H9 (cell line): ENCODE measurements at places on chromosomes 3 and 15. TPM values are rescaled to one million over a fixed set of nuclear protein-coding genes. Genes with fewer than 3 reads are reported as not detected.

DNA sequence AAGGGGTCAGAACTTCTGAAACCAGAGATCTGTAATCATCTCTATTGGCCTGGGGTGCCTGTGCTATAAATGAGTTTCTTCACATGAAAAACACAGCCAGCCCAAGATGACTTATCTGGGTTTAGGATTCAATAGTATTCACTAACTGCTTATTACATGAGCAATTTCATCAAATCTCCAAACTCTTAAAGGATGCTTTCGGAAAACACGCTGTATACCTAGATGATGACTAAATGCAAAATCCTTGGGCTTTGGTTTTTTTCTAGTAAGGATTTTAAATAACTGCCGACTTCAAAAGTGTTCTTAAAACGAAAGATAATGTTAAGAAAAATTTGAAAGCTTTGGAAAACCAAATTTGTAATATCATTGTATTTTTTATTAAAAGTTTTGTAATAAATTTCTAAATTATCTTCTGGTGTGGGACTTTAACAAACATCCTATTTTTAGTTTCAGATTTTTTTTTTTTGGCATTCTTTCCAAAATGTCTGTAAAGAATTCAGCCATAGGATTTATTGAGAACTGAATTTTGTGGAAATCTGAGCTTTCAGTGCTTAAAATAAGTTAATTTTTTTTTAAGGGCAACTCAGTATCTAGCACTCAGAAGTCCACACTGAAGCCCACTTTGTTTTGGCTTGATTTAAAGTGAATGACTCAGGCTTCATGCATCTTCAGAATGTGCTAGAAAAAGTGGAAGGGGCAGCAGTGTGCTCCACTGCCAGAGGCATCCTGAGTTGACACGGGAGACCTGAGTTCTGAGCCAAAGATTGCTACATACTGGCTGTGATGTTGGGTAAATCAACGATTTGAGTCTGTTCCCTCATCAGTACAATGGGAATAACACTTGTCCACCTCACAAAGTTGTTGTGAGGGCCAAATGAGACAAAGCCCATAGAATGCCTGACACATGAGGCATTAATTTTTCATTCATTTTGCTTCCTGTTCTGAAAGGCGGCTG, 18.7 kb downstream of the TMEM43 start:
- DNase-seq: no peak
- peaks cover 37% of the 10 kb centered on the region for H3K36me3 ChIP-seq
- H3K27ac ChIP-seq: peak overlapping the region; percentile 38
- H3K4me3 ChIP-seq: no peak overlapping the region

DNA sequence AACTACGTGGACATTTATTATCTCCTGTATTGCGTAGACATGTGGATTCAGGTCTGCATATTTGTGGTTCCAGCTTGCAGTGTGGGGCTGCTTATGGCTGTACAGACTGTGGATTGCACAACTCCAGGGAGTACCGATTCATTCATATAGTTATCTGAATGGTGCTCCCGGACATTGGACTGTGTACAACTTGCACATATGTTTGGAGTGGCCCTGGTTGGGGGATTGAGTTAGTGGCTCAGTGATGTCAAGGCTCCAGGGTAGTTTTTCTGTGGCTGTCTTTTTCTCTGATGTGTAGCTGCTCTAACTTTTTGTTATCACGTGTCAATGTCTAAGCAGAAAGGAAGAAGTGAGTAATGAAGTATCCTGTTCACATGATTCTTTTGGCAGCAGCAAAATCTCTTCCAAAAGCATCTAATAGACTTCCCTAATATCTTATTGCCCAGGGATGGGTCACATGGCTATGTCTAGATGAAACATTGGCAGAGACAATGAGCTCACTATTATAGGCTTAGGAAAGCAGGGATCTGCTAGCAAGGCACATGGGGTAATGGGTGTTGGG, 15.8 kb downstream of the ST3GAL6 start:
- H3K27me3 ChIP-seq: no peaks in the 10 kb centered on the region
- H3K4me3 ChIP-seq: no peak overlapping the region
- no peak for DNase-seq
- H3K4me1 ChIP-seq: no peaks in the 10 kb centered on the region; the same call in 1 of the 2 replicates
- H3K36me3 ChIP-seq: no peaks in the 10 kb centered on the region; the same call in 1 of the 2 replicates

CASR gene
- total RNA-seq: 0.02 TPM in 1 of 2 replicates, not detected in the other

PRICKLE2 gene
- total RNA-seq: 3.2 and 3.4 TPM in 2 replicates

ACKR2 gene
- 0.13 TPM in 1 of 2 replicates, not detected in the other for total RNA-seq

SENP7 gene
- total RNA-seq: 8.0 and 8.4 TPM in 2 replicates

TMEM207 gene
- total RNA-seq: not detected in 2 replicates

DNA sequence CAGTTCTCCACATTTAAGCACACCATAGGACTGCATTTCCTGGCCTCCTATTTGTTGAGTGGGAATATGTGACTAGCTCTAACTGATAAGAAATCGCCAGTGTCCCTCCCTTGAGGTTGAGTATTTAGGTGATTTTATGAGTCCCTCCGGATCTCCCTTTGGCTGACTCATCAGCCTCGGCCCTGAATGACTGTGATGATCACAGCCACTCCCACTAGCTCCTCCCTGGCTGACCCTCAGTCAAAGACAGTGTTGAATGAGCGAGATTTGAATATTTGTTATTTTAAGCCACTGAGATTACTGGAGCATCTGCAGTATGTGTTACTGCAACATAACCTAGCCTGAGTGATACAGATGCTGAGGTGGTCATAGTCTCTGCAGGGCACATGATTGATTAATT, 515.3 kb downstream of the EPHB1 start:
- H3K27me3 ChIP-seq: no peaks in the 10 kb centered on the region
- no peaks in the 10 kb centered on the region for H3K36me3 ChIP-seq
- H3K4me1 ChIP-seq: peaks cover 3% of the 10 kb centered on the region; the same call in 1 of the 2 replicates
- H3K4me3 ChIP-seq: no peak overlapping the region
- peak; percentile 46 for DNase-seq
- H3K27ac ChIP-seq: no peak overlapping the region

GRCh38 chr3:49869525-49870126, at the start of gene CAMKV:
TSS of gene CAMKV (minus strand) at chr3:49869906. CDS start at chr3:49862388, 7,518 bp downstream.
- H3K27me3 ChIP-seq: no peaks in the 10 kb centered on the region
- H3K36me3 ChIP-seq: no peaks in the 10 kb centered on the region; the same call in 1 of the 2 replicates
- peak within 1 kb of the TSS; percentile 83 for H3K4me3 ChIP-seq

- H3K4me1 ChIP-seq: no peaks in the 10 kb centered on the region
- no peaks in the 10 kb centered on the region for H3K36me3 ChIP-seq
- H3K4me3 ChIP-seq: no peak overlapping the region
- no peak for DNase-seq
Measured at GRCh38 chr15:72912121-72912520, 128.6 kb upstream of the ADPGK start.

- no peaks in the 10 kb centered on the region for H3K27me3 ChIP-seq
- H3K36me3 ChIP-seq: peaks cover 40% of the 10 kb centered on the region
- H3K4me1 ChIP-seq: peaks cover 8% of the 10 kb centered on the region
- peak overlapping the region; percentile 99 for H3K4me3 ChIP-seq
- no peak overlapping the region for H3K27ac ChIP-seq
- DNase-seq: no peak
Measured at GRCh38 chr15:74542166-74543042, 1.4 kb downstream of the ARID3B start.

SPATA12 gene
- 0.11 and 0.22 TPM in 2 replicates for total RNA-seq

DNA sequence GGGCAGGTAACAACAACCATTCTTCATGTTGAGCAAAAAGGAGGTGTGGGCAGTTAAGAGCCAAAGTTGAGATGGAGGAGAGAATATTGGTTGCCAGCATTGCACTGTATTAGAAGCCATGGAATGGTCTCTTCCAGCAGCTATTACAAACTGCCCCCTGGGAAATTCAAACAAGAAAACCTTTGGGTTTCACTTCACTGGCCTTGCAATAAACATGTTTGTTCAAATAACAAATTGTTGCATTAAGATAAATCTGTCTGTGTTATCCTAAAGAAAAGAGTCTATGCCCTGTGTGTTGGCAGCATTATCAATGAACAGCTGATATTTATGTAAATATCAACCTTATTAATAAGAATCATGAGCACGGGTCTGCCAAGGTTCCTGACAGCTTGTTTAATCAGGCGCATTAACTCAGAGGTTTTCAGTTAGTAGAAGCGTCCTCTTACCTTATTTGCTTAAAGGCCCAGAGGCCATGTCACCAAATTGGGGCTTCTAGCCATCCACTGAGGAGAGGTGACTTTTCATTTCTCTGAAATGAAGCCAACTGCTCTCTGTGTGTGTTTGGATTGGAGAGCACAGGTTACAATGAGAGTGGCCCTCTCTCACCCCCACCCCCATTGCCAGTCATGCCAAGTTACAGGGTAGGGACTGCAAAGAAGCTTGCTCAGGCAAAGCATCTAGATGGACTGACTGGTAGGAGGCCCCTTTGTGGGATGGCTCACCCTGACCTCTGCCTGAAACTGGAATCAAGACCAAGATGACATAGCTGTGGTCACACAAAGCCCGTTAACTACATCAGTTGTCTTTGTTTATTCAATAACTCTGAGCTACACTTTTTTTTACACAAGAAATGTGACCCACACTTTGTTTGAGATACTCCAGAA, 10.5 kb downstream of the FILIP1L start:
- DNase-seq: no peak
- H3K27me3 ChIP-seq: no peaks in the 10 kb centered on the region
- no peaks in the 10 kb centered on the region for H3K4me1 ChIP-seq
- no peaks in the 10 kb centered on the region for H3K36me3 ChIP-seq
- no peak overlapping the region for H3K27ac ChIP-seq

- 0 out of 2 replicates have a peak, but pooled peaks cover 2% of the 10 kb centered on the region for H3K4me1 ChIP-seq
- H3K36me3 ChIP-seq: no peaks in the 10 kb centered on the region
- H3K27me3 ChIP-seq: no peaks in the 10 kb centered on the region
Measured at GRCh38 chr3:46848271-46849044, 14.8 kb downstream of the MYL3 start.

DNA sequence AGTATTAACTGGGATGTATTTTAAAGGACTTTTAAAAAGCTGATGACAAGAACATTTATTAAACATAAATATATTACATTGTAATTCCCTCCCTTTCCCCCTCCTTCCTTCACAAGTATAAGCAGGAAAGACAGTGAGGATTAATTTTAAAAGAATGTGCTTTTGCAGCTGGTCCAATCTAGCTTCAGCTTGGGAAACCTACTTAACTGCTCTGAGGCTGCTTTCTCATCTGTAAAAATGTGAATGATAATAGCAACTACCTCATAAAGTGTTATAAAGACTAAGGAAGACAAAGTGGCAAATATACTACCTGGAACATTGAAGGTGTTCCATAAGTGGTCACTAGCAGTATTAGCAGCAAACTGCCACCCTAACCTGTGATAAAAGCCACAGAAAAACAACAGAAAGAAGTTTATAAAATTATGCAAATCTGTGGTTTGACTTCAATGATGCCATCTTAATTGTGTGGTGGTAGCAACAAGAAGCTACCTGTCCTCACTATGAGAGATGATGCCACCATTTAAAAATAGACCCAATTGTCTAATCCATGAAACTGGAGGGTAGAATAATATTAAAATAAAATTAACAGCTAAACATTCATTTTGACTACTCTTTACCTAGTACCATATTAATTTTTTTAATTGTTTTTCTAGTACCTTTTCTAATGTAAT, 20.0 kb downstream of the DHX36 start:
- no peaks in the 10 kb centered on the region for H3K27me3 ChIP-seq
- H3K4me1 ChIP-seq: no peaks in the 10 kb centered on the region
- H3K4me3 ChIP-seq: no peak overlapping the region
- DNase-seq: no peak
- H3K27ac ChIP-seq: no peak overlapping the region

DNA sequence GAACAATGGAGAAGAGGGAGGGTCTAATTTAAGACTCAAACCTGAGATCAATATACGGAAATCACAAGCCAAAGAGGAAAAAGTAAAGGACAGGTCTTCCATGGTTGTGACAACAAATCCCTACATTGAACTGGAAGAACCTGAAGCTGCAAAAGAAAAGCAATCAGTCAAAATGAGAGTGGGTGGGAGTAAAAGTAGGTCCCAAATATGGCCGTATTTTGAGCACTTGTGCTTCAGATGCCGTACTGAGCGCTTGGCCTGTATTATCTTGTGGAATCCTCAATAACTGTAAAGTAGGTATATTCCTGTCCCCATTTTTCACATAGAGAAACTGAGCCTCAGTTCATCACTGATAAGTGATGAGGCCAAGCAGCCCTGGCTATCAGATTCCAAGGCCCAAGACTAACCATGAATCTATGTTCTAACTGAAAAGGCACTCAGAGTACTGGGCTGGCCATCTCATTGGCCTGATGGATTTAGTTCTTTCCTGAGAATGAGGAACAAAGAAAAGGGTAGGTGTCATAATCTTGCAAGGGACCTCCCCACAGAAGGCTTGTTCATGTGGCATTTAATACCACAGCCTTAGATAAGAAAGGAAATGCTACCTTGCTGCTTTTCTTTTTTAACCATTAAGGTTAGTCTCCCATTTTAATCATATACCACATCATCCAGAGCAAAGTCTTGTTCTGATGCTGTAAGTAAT, 52.5 kb downstream of the LRRN1 start:
- no peak overlapping the region for H3K4me3 ChIP-seq
- peaks cover 3% of the 10 kb centered on the region; the same call in 1 of the 2 replicates for H3K4me1 ChIP-seq
- H3K27ac ChIP-seq: no peak overlapping the region
- no peaks in the 10 kb centered on the region for H3K27me3 ChIP-seq
- no peak for DNase-seq

GRCh38 chr15:66138892-66139590, 114.5 kb downstream of the MEGF11 start:
- H3K4me3 ChIP-seq: no peak overlapping the region
- no peak overlapping the region for H3K27ac ChIP-seq
- H3K36me3 ChIP-seq: no peaks in the 10 kb centered on the region
- DNase-seq: no peak

PLSCR5 gene
- not detected in 2 replicates for total RNA-seq

- H3K27ac ChIP-seq: no peak overlapping the region
- H3K4me1 ChIP-seq: no peaks in the 10 kb centered on the region
- no peak for DNase-seq
- no peaks in the 10 kb centered on the region for H3K36me3 ChIP-seq
Measured at GRCh38 chr3:155995525-155996370, 124.6 kb upstream of the KCNAB1 start.

DNA sequence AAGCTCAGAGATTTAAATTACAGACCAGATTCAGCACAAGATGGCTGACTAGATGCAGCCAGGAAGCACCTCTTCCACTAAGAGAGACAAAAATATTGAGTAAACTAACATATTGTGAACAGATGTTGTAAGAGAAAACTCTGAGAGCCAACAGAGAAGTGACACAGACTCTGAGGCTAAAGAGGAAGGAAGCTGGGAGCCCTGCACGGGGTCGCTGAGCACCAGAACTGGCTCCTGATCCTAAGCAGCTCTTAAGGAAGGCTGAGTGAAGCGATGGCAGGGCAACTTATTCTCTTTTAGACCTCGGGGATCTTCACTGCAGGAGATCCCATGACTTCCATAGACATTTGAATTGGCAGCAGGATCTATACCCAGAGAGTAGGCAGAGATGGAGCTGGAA, 578.0 kb upstream of the GRM7 start:
- no peak overlapping the region for H3K27ac ChIP-seq
- H3K4me1 ChIP-seq: no peaks in the 10 kb centered on the region
- no peaks in the 10 kb centered on the region for H3K27me3 ChIP-seq
- DNase-seq: no peak
- no peak overlapping the region for H3K4me3 ChIP-seq
- H3K36me3 ChIP-seq: no peaks in the 10 kb centered on the region

DNA sequence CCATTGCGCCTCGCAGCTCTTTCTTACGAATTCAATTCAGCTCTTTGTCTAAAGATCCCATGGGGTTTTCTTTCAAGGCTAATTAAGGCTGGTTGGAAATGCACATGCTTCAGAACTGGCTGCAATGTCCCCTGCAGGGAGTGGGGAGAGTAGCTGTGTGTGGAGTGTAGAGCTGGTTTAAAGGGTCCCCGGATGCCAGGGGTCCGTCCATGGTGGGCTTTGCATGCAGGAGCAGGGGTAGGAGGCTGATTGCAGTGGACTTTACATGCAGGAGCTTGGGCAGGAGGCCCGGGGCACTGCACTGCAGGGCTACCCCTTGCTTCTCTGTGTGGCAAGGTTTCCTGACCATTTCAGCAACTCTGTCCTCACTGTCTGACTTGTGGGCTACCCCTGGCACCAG, 261.6 kb upstream of the LYSMD4 start:
- H3K4me3 ChIP-seq: no peak overlapping the region
- no peaks in the 10 kb centered on the region for H3K27me3 ChIP-seq
- H3K36me3 ChIP-seq: no peaks in the 10 kb centered on the region
